CD8-positive, alpha-beta memory T cell (primary cell): ENCODE measurements at places on chromosomes 16 and 17. TPM values are rescaled to one million over a fixed set of nuclear protein-coding genes. Genes with fewer than 3 reads are reported as not detected.

GRCh38 chr17:79835470-79835899 lies 3.8 kb downstream of the CBX4 start:
- peaks cover 5% of the 10 kb centered on the region for H3K36me3 ChIP-seq
- H3K27me3 ChIP-seq: peaks cover 8% of the 10 kb centered on the region
- DNase-seq: peak; percentile 45

DNA sequence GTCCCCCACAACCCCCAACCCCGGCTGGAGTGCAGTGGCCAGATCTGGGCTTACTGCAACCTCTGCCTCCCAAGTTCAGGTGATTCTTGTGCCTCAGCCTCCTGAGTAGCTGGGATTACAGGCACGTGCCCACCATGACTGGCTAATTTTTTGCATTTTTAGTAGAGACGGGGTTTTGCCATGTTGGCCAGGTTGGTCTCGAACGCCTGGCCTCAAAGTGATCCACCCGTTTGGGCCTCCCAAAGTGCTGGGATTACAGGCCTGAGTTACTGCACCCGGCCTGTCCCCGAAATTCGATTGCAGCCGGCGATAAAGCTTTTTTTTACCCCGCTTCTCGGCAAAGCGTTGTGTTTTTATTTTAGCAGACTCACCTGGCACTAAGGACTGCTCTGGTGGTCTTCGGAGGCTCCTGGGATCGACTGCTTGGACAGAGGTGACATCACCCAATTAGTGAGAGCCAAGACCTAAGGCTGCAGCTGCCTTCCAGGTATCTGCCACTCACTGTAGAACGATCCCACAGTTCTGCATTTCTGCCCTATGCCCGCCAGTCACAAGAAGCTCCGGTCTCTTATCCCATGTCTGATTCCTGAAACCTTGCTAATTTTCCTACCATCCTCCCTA lies 82.2 kb upstream of the ARL4D start:
- peak; percentile 25 for DNase-seq
- H3K27me3 ChIP-seq: no peaks in the 10 kb centered on the region
- no peaks in the 10 kb centered on the region for H3K36me3 ChIP-seq
- H3K4me3 ChIP-seq: no peak overlapping the region
- H3K4me1 ChIP-seq: no peaks in the 10 kb centered on the region

GRCh38 chr17:77381185-77381700 lies 240.5 kb downstream of the SEC14L1 start:
- no peak overlapping the region for H3K4me3 ChIP-seq
- H3K4me1 ChIP-seq: peaks cover 97% of the 10 kb centered on the region
- H3K27me3 ChIP-seq: no peaks in the 10 kb centered on the region
- DNase-seq: no peak
- no peaks in the 10 kb centered on the region for H3K36me3 ChIP-seq
- peak overlapping the region; percentile 24 for H3K27ac ChIP-seq

The CD300LG gene
- total RNA-seq: not detected

GRCh38 chr16:54373534-54374520 lies 87.2 kb upstream of the IRX3 start:
- H3K27ac ChIP-seq: no peak overlapping the region
- no peak for DNase-seq
- no peaks in the 10 kb centered on the region for H3K36me3 ChIP-seq
- no peaks in the 10 kb centered on the region for H3K27me3 ChIP-seq

DNA sequence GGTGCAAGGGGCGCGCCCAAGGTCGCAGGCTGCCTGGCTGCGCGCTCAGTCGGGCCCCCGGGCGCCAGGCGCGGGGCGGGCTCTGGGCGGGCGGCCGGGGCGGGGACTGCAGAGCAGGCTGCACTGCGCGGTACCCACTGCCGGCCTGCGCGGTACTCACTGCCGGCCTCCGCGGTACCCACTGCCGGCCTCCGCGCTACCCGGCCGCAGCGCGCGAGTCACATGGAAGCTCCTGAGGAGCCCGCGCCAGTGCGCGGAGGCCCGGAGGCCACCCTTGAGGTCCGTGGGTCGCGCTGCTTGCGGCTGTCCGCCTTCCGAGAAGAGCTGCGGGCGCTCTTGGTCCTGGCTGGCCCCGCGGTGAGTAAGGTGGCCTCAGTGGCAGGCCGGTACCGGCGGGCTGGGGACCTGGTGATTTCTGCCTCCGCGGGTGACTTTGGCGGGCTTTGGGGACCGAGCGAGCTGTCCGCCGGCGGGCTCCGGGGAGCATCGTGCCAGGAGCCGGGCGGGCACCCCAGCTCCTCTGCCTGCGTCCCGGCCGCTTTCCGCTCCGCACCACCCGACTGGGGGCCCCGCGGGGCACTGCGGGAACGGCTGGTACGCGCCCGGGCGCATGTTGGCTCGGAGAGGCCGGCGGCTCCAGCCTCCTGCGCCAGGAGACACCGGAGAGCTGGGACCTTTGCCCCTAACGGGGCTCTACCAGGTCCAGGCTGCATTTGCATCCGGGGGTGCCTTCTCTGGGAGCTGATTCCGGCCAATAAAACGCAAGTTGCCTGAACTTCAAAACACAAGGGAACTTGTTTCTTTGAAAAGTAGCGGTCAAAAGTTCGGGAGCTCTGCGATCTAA lies at the start of gene SLC47A1:
Gene SLC47A1, plus strand, starts transcription at position 137 of the 844 bp plus-strand sequence. Its CDS starts 86 bp downstream, at position 223.
- no peaks in the 10 kb centered on the region for H3K36me3 ChIP-seq
- H3K4me1 ChIP-seq: peaks cover 8% of the 10 kb centered on the region
- H3K27me3 ChIP-seq: peaks cover 14% of the 10 kb centered on the region
- no peak for DNase-seq

The HID1 gene
- 0.91 TPM for total RNA-seq

The DNAAF8 gene
- total RNA-seq: 0.31 TPM

GRCh38 chr16:27859020-27859419 lies 204.5 kb downstream of the GSG1L start:
- no peaks in the 10 kb centered on the region for H3K27me3 ChIP-seq
- H3K27ac ChIP-seq: no peak overlapping the region
- H3K36me3 ChIP-seq: no peaks in the 10 kb centered on the region

The GPR139 gene
- total RNA-seq: not detected

DNA sequence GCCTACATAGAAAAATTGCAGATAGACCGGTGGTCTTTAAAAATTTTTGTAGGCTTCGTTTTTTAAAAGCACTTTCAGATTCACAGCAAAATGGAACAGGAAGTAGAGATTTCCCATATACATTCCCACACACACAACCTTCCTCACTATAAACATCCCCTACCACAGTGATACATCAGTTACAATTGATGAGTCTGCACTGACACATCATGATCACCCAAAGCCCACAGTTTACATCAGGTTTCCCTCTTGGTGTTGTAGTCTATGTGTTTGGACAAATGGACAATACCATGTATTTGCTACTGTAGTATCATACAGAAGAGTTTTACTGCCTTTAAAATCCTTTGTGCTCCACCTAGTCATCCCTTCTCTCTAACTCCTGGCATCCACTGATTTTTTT lies 113.9 kb upstream of the ADAMTS18 start:
- H3K27me3 ChIP-seq: no peaks in the 10 kb centered on the region
- no peak for DNase-seq
- H3K4me1 ChIP-seq: no peaks in the 10 kb centered on the region
- H3K36me3 ChIP-seq: no peaks in the 10 kb centered on the region

- no peak overlapping the region for H3K4me3 ChIP-seq
- H3K27ac ChIP-seq: no peak overlapping the region
- H3K4me1 ChIP-seq: peaks cover 24% of the 10 kb centered on the region
- peaks cover 7% of the 10 kb centered on the region for H3K27me3 ChIP-seq
These were observed 1.9 kb upstream of the YBX2 start for GRCh38 chr17:7296189-7296861.

DNA sequence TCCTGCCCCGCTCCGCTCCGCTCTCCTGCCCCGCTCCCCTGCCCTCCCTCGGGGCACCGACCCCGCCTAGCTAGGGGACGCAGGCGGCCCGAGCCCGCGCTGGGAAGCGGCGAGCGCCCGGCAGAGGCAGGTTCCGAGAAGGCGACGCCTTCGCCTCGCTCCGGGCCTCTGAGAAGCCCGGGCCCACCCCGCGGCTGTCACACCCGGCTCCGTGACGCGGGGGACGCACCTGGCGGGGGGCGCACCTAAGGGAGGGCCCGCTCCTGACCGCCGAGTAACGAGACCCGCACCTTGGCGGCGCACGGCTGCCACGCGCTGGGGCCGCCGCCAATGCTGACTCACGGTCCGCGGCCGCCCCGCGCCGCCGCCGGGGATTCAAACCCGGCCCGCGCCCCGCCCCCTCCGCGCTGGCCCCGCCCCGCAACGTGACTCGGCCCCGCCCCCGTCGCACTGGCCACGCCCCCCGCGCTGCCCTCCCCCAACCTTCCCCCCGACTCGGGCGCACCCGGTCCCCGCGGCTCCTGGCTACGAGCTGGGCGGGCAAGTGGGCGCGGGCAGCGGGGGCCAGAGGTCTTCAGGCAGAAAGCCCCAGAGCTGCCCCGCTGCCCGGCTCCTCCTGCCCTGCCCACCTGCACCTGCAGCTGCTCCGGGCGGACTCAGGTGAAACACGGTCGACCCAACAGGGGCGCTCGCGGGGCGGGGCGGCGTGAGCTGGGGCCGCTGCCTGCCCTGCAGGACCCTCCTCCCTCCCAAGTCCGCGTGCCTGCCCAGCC lies 27.8 kb downstream of the GNPTG start:
- peaks cover 9% of the 10 kb centered on the region for H3K4me1 ChIP-seq
- no peak overlapping the region for H3K4me3 ChIP-seq
- no peaks in the 10 kb centered on the region for H3K36me3 ChIP-seq
- DNase-seq: peak; percentile 58

DNA sequence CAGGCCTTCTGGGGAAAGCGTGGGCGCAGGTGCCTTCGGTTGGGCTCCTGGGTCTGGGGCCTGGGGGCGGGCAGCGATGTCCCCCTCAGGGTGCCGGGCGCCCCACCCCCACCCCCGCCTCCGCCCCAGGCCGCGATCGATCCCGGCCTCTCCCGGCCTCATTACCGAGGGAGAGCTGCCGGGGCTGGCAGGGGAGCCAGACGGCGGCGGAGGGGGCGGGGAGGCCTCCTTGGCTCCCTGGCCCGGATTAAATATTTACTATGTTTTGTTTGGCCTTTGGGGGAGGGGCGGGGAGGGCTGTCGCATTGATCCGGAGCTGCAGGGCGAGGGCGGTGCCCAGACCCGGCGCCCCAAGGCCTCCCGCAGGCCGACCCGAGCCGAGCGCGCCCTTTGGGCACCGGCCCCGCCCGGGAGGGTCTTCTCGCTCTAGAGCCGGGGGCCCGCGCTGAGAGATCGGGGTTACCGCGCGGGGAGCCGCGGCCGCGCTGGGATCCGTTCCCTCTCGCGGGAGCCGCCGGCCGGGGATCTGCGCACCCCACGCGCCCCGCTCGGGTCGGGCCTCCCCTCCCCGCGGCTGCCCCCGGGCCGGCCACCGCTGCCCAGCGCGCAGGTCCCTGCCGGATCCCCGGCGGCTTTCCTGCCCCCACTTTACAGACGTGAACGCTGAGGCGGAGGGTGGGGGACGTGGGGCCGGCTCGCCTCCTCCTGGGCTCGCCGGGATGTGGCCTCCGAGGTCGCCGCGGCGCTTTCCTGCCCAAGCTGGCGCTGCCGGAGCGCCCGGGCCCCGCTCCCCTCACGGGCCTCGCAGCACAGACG lies 27.0 kb downstream of the RTN4RL1 start:
- H3K27me3 ChIP-seq: peaks cover 4% of the 10 kb centered on the region
- no peaks in the 10 kb centered on the region for H3K36me3 ChIP-seq
- DNase-seq: no peak

- no peak for DNase-seq
- H3K4me3 ChIP-seq: no peak overlapping the region
- H3K27me3 ChIP-seq: no peaks in the 10 kb centered on the region
- H3K36me3 ChIP-seq: no peaks in the 10 kb centered on the region
- no peaks in the 10 kb centered on the region for H3K4me1 ChIP-seq
These were observed 3.1 kb downstream of the ITPRIPL2 start for GRCh38 chr16:19116711-19117449.

DNA sequence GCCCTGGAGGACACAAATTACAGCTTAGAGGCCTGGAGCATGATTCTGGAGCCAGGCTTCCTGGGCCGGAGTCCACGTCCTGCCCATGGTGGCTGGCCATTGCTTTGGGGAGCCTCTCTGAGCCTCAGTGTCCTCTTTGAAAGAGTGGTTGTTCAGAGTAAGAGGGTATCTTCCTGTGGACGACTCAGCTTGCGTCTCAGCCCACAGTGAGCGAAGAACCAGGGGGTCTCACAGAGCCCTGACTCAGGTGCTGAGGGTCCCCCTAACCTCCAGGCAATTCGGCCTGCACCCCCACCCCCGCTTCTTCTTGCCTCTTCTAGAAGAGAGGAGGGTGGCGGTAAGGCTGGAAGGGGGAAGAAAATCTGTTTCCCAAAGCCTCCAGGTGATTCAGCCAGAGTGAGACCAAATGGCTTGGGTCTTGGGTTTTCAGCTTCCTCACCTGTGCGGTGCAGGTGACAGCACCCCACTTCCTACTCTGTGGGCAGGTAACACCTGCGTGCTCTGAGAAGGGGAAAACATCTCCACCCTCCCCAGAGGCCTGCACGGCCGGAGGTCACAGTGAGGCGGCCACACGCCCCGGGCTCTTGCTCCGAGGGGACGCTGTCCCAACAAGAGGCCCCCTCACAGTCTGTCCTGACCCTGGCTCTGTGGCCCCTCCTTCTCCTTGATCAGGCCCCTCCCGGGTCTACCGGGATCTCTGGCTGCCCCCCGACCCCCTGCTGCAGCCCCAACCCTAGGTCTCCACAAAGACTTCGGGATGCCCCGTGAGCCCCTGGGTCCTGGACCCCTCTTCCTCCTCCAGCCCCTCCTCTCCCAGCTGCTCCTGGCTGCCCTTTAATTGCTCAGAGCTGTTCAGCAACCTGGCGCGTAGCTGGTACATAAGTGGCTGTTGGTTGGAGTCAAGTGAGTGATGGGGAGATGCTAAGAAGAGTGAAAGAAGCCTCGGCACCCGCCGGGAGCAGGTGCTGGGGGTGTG lies 119.2 kb downstream of the METRNL start:
- H3K36me3 ChIP-seq: no peaks in the 10 kb centered on the region
- DNase-seq: no peak
- peaks cover 39% of the 10 kb centered on the region for H3K4me1 ChIP-seq
- no peaks in the 10 kb centered on the region for H3K27me3 ChIP-seq

The FKBP10 gene
- total RNA-seq: 1.4 TPM

DNA sequence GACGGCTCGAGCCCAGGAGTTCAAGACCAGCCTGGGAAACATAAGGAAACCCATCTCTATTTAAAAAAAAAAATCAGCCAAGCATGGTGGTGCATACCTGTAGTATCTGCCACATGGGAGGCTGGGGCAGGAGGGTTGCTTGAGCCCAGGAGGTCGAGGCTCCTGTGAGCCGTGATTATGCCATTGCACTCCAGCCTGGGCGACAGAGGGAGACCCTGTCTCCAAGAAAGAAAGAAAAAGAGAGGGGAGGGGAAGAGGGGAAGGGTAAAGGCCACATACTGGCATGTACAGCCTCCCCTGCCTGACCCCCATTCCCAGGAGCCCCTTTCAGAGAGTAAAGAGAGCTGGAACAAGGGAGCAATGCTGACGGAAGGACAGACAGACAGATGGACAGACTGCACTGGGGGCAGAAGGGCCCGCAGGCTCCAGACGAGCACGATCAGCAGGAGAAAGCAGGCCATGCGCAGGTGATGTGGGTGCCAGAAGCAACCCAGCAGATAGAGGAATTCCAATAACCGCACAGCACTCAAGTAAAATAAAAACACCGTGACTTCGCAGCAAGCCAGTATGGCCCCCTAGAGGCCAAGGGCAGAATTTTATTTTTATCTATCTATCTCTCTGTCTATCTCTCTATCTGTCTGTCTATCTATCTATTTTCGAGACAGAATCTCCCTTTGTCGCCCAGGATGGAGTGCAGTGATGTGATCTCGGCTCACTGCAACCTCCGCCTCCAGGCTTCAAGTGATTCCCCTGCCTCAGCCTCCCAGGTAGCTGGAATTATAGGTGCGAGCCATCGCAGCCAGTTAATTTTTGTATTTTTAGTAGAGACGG lies 27.1 kb upstream of the SNN start:
- H3K27ac ChIP-seq: no peak overlapping the region
- no peaks in the 10 kb centered on the region for H3K36me3 ChIP-seq
- H3K4me3 ChIP-seq: peak overlapping the region; percentile 41
- DNase-seq: peak; percentile 14
- no peaks in the 10 kb centered on the region for H3K27me3 ChIP-seq
